ENCODE measurements at places on chromosomes 1 and 21. TPM values are rescaled to one million over a fixed set of nuclear protein-coding genes. Genes with fewer than 3 reads are reported as not detected.

RAB3B gene
- 0.72 TPM for total RNA-seq

HSD3B2 gene
- not detected for total RNA-seq

AMPD1 gene
- 1.5 TPM for total RNA-seq

ZNF670 gene
- total RNA-seq, result 2.9 TPM

ORC1 gene
- 0.50 TPM for total RNA-seq

NTPCR gene
- 40.2 TPM for total RNA-seq

PROK1 gene
- not detected for total RNA-seq

MYOG gene
- not detected for total RNA-seq

SLAMF7 gene
- total RNA-seq, result 13.9 TPM

TFF1 gene
- not detected for total RNA-seq

GPR25 gene
- total RNA-seq, result 0.19 TPM

CRNN gene
- not detected for total RNA-seq

OLFML3 gene
- total RNA-seq, result 13.5 TPM

AJAP1 gene
- total RNA-seq, result 5.5 TPM

LORICRIN gene
- total RNA-seq, result not detected

OR2L8 gene
- total RNA-seq, result not detected

Data from kidney (tissue), 22 donors.